ENCODE measurements at places on chromosomes 7 and 10. TPM values are rescaled to one million over a fixed set of nuclear protein-coding genes. Genes with fewer than 3 reads are reported as not detected.
A peak's percentile ranks its signal among the peaks of the same experiment; 100 is the strongest.

GRCh38 chr7:24697416-24697815 is 59.8 kb downstream of the GSDME start:
- peak; percentile 68 for DNase-seq

DNA sequence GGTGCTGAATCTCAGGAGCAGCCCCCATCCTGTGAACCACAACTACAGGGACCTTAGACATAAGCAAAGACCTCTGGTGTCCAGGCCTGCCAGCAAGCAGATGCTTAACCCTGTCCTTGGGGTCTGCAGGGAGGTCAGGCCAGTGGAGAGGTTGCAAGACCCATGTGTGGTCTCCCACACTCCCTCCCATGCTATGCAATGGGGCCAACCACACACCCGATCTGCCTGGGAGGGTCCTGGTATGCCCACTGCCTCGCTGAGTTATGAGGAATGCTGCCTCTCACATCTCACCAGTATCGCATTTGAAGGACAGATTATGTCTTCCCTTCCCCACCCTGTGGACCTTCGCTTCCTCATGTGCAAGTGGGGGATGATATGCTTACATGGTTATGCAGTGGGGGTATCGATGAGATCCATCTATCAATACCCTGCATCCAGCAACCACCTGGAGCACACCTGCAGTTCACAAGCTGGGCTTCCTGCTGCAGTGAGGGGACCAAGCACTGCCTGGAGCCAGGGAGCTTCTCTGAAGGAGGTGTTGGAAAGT is 191.6 kb downstream of the ZNF716 start:
- no peak for DNase-seq

DNA sequence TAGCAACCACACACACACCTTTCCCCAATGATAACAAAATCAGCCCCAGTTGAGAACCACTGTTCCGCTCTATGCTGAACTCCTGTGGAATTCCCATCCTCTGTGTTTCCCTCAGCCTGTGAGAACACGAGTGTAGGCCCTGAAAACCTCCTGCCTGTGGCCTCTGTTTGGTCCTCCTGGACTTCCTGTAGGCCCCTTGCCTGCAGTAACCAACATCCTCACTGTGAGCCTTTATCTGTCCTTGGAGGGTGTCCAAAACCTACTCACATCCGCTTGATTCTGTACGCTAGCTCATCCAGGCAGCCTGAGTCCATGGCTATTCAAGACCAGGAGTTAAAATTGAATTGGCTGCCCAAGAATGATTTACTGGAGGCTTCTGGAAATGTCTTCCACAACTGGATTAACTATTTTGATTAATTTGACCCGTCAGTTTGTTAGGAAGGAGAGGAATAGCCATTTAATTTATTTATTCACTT is 149.8 kb downstream of the AKR1D1 start:
- peak; percentile 66 for DNase-seq

DNA sequence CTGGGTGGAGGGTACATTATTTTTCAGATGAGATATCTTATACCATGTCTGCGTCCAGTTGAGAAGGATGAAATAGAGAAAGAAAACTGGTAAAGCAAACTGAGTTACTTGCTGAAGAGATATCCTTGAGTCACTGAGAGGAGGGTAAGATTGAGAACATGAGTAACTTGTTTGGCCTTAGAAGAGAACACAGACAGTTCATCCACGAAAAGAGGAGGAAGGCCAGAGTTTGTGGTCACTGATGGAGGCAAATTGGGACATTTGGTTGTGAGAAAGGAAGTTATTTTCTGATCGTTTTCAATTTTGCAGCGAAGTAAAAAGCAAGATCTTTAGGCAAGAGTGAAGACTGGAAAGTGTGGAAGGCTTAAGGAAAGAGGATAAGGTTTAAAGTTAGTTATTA is 15.6 kb downstream of the MBL2 start:
- no peak for DNase-seq

DNA sequence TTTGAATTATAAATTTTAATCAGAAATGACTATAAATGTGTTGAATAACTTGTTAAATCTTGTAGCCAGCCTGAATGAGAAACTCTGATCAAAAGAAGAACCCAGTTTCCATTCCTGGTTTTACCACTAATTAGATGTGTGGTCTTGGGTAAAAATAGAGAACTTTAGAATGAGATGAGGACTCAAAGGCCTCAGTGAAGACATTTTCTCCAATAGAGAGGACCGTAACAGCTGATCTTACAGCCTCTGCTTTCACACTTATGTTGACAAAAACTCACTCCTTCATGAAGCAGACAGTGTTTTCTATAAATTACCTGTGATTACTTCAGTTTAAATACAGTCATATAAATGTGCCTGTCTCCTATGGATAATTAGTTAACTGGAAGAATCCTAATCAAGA is 200.1 kb upstream of the MEOX2 start:
- DNase-seq: no peak

DNA sequence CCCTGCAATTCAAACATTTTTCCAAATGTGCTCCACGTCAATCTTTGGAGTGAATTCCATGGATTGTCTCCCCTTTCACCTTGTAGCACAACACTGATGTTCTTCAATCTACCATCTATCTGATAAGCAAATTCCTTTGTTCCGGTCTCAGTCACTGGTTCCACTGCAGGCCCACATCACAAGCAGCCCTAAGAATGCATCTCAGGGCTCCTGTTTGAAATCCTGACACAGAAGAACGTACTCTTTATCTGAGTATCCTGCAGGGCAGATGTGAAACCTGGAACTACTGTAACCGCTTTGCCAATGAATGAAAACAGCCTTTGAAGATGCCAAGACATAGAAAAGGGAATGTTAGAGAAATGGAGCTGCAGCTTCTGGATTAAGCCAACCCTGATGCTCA is 62.9 kb upstream of the FAM133B start:
- DNase-seq: no peak

DNA sequence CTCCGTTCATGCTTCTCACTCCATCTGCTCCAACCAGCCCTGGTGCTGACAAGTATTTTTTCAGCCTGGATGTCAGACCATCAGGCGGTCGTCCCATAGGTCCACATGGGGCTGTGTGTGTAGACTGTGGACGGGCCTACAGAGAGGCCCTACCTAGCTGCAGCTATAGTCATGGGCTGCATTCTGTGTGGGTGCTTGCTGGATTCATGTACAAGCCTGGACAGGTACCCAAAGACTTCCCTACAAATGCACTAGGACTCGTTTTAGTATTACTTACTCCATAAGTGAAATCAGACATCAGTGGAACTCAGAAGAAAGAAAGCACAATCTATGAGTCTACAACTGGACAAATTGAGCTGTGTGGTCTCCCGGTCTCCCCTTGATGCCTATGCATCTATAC is 146.8 kb downstream of the PKD1L1 start:
- DNase-seq: no peak

- no peak for DNase-seq
Observed at GRCh38 chr10:66880292-66880691, 45.5 kb upstream of the LRRTM3 start.

GRCh38 chr10:29617880-29618340 is 16.9 kb downstream of the SVIL start:
- DNase-seq: peak; percentile 81

DNA sequence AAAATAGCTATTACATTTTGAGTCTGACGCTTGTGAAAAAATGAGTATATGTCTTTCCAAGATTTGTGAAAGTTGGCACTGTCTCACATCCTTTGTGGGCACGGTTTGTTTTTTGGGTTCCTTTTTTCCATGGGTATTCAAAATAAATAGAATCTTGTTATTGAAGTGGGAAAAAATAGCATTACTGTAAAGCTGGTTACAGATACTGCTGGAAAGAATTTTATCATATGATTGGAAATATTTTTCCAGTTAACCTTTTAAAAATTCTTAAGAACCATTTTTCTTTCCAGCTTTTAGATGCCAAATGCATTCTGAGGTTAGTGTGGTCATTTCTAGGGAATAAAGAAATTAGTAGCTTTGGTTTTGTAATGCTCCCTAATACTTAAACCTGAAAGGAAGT is 11.4 kb downstream of the NET1 start:
- no peak for DNase-seq

GRCh38 chr10:124262234-124262865 is 156.4 kb downstream of the OAT start:
- DNase-seq: no peak

DNA sequence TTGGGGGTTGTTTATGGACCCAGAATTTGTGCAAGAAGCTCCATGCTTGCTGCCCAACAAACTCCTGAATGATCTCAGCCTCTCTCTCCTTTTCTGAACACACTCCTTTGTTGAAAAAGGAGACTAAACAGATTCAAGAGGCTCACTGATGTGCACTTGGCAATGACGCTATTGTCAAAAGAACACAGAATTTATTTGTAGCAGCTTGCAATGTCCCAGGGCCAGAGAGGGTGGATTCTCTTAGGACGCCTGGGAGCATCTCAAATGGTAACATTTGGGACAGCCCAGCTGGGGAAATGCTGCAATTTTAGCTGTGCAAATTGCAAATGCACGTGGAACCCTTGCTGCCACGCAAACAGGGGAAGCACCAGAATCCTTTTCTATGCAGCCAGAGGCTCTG is 79.9 kb downstream of the GPR26 start:
- no peak for DNase-seq

- no peak for DNase-seq
Observed at GRCh38 chr7:147570390-147570789, 1020.2 kb upstream of the C7orf33 start.

DNA sequence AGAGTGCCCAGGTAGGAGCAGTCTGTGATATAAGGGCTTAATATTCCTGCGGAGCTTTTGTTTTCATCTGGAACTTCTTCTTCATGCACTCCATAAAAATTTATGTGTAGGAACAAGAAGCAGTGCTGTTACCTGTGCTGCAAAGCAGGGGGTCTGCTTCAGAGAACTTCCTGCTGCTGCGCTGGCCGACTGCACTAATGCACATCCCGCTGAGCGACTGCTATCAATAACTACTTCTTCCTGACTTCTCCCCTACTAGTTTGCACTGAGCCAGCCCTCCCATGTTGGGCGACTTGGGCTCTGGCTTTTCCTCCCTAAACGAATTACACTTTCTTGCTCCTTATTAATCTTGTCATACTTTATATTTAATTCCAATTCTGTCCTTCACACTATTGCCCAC is 150.3 kb downstream of the NEBL start:
- DNase-seq: no peak

DNA sequence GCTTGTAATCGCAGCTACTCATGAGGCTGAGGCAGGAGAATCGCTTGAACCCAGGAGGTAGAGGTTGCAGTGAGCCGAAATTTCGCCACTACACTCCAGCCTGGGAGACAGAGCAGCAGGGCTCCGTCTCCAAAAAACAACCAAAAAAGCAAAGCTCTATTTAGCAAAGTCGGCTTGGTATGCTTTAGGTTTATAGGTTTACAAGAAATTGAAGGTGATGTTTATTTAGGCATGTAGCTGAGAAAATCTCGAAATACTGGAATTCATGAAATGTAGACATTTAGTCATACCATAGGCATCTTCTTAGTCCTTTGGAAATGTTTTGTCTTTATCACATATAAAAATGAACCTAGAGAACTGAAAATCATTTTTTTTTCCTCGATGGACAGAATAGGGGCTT is 453.8 kb upstream of the ANKRD30A start:
- DNase-seq: peak; percentile 23

DNA sequence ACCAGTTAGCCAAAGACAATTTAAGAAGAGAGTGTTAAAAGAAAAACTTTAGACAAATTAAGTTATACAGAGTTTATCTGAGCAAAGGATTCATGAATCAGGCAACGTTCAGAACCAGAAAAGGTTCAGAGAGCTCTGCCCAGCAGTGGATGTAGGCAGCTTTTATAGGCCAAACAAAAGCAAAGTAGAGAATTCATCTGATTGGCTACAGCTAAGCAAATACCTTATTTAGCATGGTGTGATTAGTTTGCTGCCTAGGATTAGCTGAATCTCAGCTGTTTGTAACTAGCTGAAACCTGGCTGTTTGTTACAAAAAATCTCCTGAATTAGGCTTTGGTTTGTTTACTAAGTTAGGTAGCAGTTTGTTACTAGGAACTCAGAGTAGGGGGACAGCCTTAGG is 66.0 kb downstream of the SLC25A40 start:
- no peak for DNase-seq

GRCh38 chr7:27920281-27920946 is 180.5 kb downstream of the TAX1BP1 start:
- no peak for DNase-seq

DNA sequence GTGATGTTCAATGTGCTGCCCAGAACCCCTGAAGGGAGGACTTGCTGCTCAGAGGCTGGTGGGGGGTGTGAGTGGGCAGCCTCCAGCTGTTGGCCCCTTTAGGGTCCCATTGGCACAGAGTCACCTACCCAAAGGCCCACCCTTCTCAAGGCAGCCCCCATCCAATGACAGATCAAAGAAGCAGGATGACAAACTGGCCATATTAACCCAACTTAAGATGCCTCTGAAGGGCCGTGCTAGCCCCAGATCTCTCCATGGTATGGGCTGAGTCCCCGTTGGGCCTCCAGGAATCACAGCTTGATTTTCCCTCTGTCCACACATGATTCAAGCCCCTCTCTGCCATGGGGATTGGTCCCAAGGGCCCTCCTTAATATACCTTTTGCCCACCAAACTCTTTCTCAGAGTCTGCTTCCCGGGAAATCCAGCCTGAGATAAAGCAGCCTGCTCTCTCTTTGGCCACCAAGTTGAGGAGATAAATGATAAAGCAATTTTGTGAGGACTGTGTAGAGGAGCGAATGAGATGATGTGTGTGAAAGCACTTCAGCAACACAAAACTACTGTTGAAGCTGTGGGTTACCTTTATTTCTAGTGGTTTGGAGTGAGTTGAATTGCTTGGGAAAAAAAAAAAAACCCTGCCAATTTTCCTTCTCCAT is 38.2 kb upstream of the C10orf71 start:
- no peak for DNase-seq

- DNase-seq: peak; percentile 18
Observed at GRCh38 chr10:3126741-3127346, 45.7 kb downstream of the PITRM1 start.

DNA sequence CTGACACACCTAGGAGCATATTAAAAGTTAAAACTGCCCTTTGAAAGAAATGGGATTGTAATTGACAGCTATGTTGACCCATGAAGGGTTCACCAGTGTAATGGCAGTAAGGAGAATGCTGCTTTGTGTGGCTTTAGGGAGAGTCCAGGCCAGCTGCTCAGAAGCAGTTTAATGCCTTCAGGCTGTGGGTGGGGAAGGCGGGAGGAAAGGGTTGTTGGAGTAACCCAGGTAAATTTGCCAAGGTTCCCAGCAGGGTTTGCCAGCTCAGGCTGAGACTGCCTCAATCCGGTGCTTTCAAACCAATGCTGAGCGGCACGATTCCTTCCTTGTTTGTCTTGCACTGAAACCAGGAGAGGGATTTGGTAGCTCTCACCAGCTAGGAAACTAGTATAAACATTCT is 637.2 kb downstream of the INHBA start:
- no peak for DNase-seq

GRCh38 chr10:114753126-114753525 is 68.5 kb upstream of the FHIP2A start:
- DNase-seq: peak; percentile 65

GBF1 gene
- 58.3 TPM for total RNA-seq

DYDC1 gene
- total RNA-seq: not detected

CCDC172 gene
- total RNA-seq: not detected

PIP gene
- not detected for total RNA-seq

MMP21 gene
- not detected for total RNA-seq

FXYD4 gene
- not detected for total RNA-seq

AKR1C2 gene
- total RNA-seq: 1.6 TPM

NKX1-2 gene
- not detected for total RNA-seq

AEBP1 gene
- total RNA-seq: 148 TPM
